ENCODE measurements at places on chromosomes 11 and 22.

DNA sequence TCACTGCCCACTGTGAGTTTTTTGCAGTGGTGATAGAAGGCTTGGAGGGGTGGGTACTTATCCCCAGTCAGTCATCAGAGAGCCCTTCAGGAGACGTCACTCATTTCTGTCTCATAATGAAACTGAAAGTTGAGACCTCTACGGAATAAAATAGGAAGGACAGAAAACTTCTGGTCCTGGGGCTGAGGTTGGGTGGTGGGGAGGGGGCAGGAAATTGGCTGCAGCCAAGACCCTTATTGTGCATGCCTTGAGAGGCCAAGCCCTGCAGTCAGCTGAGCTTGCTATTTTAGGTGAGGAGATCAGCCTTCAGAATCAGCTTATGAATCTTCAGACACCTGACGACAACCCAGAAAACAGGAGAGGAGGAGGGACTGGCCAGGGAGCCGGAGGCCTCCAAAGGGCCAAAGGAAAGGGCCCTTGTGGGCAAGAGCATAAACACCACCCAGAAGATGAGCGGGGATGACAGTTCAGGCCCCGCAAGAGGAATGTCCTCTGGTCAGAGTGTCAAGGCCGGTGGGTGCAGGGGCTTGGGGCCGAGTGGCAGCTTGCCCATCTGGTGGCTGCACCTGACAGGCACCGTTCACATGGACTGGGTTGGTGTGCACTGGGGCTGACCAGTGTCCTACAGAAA is 17.9 kb upstream of the ADA2 start:
- DNase-seq = no peak

GRCh38 chr11:68448604-68449011 is 11.9 kb upstream of the PPP6R3 start:
- no peak for DNase-seq

GRCh38 chr22:23268139-23268712 is 87.9 kb downstream of the BCR start:
- no peak for DNase-seq

GRCh38 chr22:46557736-46558480 is 20.5 kb upstream of the CELSR1 start:
- no peak for DNase-seq

- no peak for DNase-seq
These were observed 84.7 kb downstream of the GAB2 start for GRCh38 chr11:78332872-78333271.

DNA sequence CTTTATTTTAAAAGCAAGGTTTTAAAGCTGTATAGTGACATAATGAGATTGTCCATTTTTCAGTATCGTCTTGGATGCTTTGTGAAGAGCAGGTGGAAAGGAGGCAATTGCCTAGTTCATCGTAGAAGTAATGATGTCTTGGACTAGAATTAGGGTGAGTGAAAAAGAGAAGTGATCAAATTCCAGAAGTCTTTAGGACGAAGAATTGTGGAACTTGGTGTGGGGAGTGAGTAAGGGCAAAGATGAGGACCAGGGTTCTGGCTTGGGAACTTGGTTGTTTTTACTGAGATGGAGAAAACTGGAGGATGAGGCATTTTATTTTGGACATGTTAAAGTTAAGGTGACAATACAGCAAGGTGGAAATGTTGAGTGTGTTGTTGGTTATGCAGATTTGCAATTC is 1.2 kb downstream of the ILK start:
- no peak for DNase-seq

- DNase-seq = no peak
These were observed 101.4 kb downstream of the PARVA start for GRCh38 chr11:12478743-12479142.

GRCh38 chr22:42375982-42376381 is 56.2 kb downstream of the NFAM1 start:
- DNase-seq = no peak

DNA sequence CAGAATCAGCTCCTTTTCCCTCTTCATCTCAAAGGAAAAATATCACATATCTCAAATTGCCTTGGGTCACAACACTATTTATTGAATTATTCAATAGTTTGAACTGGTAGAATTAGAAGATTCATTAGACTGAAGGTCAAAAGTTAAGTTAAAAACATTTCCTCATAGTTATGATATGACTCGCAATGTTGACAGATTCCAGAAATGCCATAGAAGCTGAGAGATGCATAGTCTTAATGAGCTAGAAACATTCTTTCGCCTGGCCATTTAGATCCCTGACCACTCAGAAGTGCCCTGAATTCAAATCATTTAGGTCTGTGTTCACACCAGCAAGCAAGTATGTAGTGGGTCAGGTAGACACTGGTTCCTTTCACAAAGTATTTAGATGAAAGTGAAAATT is 44.4 kb downstream of the FAT3 start:
- DNase-seq = no peak

GRCh38 chr22:43101306-43101705 is 9.2 kb upstream of the BIK start:
- DNase-seq = no peak

- DNase-seq = no peak
These were observed 25.8 kb upstream of the CACNG2 start for GRCh38 chr22:36729321-36729720.

- no peak for DNase-seq
These were observed 143.2 kb downstream of the OPCML start for GRCh38 chr11:133388975-133389568.

DNA sequence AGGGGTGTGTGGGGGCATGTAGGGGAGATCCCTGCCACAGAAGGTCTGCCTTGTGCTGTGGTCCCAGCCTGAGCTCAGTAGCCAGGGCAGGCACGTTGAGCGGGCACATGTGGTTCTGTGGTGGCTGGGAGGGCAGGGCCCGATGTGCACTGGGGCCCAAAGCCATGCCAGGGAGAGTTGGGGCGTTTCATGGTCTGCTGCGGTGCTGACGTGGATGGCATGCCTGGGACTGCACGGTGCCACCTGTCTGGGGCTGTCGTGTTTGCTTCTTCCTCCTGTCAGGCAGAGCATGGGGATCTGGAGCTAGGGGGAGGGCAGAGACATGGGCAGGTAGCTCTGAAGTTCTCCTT is 19.3 kb downstream of the PPIL2 start:
- DNase-seq = no peak

DNA sequence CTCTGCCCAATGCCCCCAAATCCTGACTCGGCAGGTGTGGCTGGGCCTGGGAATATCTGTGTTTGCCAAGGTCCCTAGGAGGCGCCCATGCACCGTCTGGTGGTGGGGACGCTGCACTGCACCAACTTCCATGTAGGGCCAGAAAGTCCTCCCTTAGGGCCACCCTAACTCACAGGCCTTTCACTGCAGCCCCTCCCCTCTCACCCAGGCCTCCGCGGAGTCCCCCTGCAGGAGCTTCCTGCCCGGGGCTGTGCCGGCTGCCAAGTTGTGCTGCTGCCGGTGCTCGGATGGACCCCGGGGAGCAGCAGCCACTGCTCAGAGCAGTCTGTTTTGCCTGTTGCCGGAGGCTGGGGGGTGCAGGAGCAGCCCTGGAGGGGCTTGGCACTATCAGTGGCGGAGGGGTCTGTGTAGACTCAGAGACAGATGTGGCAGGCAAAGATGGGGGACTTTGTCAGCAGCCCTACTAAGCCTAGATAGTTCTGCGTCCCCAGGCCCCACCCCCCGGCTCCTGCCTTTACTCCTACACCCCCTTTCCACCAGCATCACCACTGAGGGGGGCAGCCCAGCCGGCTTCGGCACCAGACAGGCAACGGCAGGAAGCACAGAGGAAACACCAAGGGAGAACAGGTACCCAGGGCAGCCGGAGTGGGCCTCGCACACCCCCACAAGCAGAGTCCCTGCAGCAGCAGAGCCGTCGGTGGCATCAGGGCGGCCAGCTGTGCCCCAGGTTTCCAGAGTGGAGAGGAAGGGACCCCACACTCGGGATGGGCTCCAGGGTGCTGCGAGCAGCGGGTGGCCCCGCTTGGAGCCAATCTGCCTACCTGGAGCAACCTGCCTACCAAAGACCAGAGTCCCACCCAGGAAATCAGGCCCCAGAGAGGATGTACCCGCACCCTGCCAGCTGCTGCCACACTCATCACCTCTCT is 124.3 kb downstream of the TRIM29 start:
- DNase-seq = no peak

- no peak for DNase-seq
These were observed 37.6 kb upstream of the MN1 start for GRCh38 chr22:27839057-27839660.

- no peak for DNase-seq
These were observed 1234.0 kb downstream of the TBC1D22A start for GRCh38 chr22:47996446-47996857.

GRCh38 chr11:117220999-117221774 is 10.7 kb downstream of the PCSK7 start:
- DNase-seq = no peak

GRCh38 chr22:36578619-36579018 is 49.7 kb upstream of the EIF3D start:
- no peak for DNase-seq

- no peak for DNase-seq
These were observed 31.7 kb upstream of the TMEM135 start for GRCh38 chr11:87006035-87006434.

DNA sequence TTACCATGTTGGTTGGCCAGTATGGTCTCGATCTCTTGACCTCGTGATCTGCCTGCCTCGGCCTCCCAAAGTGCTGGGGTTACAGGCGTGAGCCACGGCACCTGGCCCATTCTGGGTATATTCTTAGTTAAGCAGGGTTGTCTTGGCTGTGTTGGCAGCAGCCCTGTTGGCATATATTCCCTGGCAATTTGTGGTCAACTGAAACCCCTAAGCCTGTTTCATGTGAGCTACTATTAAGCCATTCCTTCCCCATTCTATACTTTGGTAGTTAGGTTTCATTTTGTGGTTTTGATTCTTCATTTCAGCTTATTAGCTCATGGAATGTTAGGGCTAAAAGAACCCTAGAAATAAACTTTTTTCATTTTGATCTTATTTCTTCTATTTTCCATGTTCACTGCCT is 22.2 kb upstream of the IL18BP start:
- no peak for DNase-seq

GRCh38 chr11:118081241-118081958 is 4.5 kb downstream of the TMPRSS4 start:
- DNase-seq = no peak

GRCh38 chr11:11217929-11218628 is 135.0 kb downstream of the CSNK2A3 start:
- no peak for DNase-seq

- DNase-seq = no peak
These were observed 6.6 kb downstream of the PARVB start for GRCh38 chr22:44030702-44031082.

DNA sequence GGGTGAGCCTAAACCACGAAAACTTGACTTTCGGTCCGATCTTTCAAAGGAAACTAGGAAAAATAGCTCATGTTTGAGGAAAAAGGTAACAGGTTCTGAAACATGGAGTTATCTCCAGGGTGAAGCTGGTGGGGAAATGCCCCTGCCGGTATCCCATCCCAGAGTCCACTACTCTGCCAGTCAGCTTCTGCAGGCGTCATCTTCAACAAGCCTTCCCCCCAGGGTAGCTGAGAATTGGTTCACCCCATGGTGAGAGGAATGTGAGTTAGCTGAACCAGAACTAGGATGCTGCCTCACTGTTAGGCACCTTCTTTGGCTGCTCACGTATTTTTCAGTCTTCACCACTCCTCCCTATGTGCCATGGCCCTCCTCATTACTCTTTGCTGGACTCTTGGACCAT is 1.1 kb downstream of the GVQW3 start:
- no peak for DNase-seq

- no peak for DNase-seq
These were observed 324.2 kb downstream of the DCDC1 start for GRCh38 chr11:31045335-31045734.

DNA sequence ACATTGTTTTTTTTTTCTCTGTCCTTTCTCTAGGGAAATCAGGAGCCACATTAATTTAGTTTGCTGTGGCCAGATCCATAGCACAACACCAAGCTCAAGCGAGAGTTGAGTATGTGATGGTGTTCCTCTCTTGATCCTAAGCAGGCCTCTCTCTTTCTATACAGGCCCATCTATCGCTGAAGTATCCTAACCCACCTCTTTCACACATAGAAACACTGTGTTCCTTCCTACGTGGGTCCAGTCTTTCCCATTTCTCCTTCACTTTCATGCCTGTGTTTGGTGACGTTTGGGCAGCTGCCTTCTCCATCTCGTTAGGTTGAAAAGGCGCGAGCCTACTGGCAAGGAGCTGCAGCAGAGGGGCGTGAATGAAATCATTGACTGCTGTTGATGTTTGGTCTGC is 2.4 kb downstream of the PACS1 start:
- no peak for DNase-seq

GRCh38 chr11:75697906-75698581 is 19.6 kb upstream of the MOGAT2 start:
- DNase-seq = no peak

DNA sequence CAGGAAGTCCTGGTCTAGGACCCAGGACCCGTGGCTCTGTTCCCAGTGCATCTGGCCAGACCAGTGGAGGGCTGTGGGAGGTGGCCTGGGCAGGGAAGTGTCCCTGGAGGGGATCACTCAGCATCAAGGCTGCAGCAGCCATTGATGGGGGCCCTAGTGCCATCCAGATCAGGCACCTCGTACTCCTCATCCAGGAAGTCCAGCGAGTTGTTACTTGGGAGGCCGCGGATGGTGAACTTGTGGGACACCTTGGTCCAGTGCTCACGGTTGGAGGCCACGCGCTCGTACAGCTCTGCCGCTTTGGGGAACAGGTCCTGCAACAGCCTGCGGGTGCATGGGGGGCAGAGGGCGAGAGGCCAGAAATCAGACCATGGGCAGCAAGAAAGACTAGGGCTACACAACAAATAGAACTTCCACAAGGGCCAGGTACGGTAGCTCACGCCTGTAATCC is 96.9 kb downstream of the PDE2A start:
- no peak for DNase-seq

DNA sequence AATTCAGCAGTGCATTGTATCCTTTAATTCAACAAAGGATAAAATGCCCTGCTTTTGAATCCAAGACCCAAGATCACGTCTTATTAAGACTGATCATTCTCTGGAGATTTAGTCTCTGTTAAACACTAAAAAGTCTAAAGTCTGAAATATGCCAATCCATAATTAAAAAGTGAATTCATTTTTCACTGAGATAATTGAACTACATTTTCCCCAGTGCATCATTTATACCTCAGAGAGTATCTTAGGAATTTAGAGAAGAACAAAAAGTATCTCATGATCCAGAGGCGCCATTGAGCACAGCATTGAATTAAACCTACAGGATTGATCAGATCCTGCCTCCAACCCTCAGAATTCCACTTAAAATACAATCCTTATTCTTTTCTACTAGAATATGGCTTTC is 5.4 kb downstream of the OR5AP2 start:
- no peak for DNase-seq

DNA sequence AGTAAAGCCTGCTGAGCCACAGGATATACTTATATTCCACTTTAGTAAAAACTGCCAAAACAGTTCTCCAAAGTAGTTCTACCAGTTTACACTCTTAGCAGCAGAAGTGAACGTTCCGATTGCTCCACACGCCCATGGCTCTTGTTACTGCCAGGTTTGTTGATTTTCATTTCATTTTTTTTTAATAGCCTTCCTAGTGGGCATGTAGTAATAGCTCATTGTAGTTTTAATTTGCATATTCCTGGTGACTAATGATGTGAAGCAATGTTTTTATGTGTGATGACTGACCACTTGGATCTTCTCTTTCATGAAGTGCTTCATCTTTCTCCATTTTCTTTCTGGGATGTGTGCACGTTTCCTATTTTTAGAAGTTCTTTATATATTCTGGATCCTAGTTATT is 4.8 kb upstream of the C11orf97 start:
- DNase-seq = no peak

GRCh38 chr11:75084883-75085282 is 11.8 kb downstream of the OR2AT4 start:
- DNase-seq = no peak

All from GOT3 (cell line).